Stimulated activated CD4-positive, alpha-beta T cell treated with anti-CD3 and anti-CD28 coated beads, Interleukin-1b, Interleukin-23, amount 100 ng/mL, for 48 hours (primary cell): ENCODE measurements at places on chromosomes 11 and 22.

DNA sequence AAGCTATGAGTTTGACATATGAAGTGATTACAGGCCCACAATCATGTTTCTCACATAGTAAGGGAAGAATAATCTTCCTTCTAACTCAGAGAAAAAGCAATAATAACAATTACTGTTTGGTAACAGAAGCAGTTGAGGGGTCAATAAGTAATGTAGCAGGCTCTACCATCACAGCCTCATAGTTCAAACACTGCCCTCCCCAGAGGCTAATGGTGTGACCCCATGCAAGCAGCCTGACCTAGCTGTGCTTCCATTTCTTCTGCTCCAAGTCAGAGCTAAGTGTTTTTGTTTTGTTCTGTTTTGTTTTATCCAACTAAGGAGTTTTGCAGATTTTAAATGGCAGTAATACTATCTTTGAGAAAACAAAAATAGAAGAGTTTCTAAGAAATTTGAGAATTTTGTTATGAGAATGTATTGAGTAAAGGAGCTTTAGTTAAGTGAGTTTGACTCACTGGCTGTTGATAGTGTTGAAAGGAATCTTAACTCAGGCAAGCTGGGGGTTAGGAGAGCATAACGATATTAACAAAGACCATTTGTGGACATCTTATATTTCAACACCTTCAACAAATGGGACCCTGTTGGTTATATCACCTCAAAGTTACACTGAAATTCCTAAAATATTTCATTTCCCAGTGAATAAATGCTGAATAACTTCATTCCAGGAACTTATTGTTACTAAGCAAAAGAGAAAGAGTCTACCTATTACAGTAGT, 48.5 kb downstream of the GUCY1A2 start:
- no peak for DNase-seq

DNA sequence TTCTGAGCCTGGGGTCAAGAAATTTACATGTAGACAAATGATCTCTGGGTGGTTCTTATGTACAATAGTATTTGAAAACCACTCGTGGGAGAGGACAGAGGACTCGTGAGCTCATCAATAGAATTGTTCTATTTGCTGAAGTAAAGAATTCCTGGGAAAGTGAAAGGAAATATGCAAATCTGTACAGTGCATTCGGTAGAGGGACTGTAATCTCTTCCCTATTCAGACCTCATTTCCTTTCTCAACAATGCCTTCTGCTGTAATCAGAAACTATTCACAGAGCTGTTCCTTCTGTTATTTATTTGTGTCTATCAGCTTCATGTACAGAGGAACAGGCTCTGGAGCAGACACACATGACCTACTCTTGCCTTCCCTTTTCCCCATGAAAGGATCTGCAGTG, 709.4 kb upstream of the KIRREL3 start:
- no peak for DNase-seq

GRCh38 chr22:39731481-39731880, 160.9 kb downstream of the CACNA1I start:
- DNase-seq = no peak

GRCh38 chr11:118634431-118635236, 27.2 kb downstream of the PHLDB1 start:
- no peak for DNase-seq

DNA sequence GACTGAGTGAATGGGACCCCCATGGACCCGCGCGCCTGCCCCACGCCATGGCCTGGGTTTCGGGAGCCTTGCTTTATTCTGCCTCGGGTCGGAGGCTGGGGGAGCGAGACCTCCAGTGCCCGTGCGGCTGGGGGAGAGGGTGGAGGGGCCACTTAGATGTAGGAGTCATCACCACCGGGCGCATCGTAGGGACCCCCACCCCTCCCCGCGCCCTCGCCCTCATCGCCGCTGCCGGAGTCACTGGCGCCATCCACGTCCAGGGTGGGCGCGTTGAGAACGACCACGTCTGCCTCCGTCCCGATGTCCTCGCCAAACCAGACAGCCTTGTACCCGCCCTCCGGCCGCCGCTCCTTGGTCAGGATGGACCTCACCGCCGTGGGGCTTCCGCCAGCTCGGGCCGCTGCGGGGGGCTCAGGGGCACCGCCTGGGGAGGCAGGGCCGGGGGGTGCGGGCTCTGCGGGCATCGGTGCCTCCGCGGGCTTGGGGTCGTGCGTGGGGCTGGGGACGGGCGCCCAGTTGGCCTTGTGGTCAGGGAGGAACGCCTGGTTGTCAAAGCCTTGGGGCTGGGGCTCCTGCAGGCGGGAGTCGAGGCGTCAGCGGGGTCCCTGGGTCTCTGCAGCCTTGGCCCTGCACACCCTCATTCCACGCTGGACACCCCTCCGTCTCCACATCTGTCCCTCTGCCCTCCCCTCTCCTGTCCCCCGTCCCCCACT, 1.6 kb upstream of the IRF7 start:
- no peak for DNase-seq

DNA sequence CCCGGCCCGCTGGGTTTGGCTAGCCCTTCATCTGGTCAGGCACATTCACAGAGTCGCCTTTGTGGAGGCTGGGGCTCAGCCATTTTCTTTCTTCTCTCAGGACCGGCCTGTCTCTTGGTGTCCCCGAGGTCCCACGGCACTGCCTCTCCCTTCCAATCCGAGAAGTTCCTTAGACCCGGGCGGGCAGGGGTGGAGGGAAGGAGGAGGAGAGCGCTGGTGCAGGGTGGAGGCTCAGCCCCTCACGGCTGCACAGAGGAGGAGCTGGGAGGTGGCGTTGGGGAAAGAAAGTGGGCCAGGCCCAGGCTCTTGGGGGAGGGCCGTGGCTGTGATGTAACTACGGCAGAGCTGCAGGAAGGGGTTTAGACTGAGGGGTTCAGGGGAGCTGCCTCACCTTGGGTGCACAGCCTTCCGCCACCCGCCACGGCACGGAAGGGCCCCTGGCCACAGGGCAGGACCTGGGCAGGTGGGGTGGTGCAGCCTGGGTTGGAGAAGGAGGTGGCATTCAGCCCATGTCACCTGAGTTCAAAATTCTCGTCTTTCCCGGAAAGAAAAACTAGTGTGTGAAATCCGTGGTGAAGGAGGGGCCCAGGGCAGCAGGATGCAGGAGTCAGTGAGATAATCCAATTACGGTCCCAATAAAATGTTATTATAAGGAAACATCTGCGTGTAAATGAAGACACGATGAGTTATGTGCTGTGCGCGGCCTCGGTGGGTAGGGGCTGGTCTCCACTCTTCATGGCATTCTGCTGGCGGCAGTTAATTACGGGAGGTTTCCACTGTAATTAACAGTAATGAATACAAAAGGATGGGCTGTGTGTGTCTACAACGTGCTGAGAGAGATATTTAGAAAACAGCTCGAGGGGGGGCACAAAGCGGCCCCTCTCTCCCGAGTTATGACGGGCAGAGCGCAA, 1.7 kb downstream of the BRSK2 start:
- DNase-seq = no peak

DNA sequence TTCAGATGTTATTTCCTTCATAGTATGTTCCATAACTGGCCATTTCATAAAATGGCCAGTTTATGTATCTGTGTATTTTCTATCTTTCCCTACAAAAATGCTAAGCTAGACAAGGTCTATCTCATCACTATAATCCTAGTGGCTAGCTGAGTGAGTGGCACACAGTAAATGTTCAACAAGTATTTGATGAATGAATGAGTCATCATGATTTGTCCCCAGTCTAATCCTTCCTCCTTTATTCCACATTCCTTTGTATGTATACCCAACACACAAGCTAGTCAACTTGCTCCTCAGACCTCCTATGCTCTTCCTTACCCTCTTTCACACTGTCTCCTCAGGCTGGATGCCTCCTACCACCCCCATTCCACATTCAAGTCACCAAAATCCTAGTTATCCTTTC, 12.5 kb downstream of the APLNR start:
- no peak for DNase-seq

DNA sequence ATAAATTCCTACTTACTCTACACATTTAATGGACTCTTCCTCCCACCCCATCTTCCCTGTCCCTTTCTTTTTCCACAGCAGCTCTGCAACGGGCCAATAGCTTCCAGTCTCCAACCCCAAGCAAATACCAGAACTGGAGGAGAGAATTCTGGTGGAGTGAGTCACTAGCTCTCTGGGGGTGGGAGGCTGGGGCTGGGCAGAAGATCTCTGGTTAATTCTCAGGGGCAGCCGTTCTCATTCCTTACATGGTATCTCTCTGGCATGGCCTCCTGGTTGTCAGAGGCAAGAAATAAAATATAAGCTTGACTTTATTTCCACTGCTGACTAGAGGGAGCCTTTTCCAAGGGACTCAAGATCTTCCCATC, 90.4 kb upstream of the PARVA start:
- DNase-seq = no peak

DNA sequence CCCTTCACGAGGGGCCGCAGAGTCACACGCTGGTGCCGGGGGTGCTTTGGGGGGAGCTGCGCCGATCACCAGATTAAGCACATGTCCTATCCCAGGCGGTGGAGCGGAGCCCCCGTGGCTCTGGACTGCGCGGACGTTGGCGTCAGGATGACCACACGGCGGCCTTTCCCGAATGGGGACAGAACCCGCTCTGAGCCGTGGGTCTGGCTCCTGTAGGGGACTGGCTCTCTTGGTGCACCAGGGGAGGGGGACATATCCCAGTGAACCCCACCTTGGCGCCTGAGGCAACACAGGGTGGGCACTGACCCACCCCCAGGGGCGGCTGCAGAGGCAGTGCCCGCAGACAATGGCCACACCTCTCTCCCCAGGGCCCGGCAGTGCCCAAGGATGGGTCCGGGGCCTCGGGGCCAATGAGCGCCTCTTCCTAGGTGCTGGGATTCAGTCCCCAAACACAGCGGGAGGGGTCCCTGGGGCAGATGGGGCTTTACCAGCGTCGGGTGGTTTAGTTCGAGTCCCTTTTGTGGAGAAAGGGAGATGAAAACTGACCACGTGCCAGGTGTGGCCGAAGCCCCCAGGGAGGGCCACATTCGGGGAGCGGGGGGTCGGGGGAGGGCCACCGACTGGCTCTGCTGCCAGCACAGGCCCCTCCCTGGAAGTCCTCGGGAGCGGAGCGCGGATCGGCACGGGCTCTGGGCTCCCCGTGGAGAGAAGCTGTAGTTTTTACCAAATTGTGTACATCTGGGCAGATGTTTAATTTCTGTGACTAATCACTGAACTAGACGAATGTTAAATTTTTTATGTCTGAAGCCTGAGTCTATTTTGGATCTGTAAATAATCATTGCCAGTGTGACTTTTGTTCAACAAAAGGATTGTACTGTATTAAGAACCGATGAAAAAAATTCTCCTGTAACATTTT, 58.9 kb downstream of the GRAMD4 start:
- DNase-seq = no peak

- no peak for DNase-seq
Observed at GRCh38 chr22:35172442-35172841, 84.9 kb upstream of the HMGXB4 start.

DNA sequence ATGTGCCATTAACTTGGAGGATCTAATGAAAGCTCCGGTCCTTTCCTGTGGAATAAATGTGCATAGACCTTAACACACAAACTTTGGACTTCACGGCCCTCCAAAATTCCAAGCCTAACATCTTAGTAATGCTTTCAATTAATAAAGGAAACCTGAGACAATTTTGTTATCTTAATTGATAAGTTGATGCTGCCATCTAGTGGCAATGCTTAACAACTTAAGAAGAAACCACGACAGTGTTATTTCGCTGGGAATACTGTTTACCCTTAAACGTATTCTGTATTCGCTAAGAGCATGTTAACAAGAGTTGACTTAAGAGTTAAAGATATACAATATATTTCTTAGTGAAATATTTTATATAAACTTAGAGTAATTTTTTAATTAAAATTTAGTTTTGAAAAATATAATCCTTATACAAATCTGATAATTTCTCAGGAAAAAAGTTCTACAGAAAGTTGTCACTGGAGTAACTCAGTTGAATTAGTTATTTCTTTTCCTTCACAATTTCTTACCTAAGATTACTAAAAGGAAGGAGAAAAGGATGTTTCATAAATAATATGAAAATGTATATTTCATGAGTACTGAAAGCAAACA, 35.0 kb upstream of the OR9G4 start:
- no peak for DNase-seq

- DNase-seq = no peak
Observed at GRCh38 chr11:20097319-20098221, 62.7 kb downstream of the DBX1 start.

DNA sequence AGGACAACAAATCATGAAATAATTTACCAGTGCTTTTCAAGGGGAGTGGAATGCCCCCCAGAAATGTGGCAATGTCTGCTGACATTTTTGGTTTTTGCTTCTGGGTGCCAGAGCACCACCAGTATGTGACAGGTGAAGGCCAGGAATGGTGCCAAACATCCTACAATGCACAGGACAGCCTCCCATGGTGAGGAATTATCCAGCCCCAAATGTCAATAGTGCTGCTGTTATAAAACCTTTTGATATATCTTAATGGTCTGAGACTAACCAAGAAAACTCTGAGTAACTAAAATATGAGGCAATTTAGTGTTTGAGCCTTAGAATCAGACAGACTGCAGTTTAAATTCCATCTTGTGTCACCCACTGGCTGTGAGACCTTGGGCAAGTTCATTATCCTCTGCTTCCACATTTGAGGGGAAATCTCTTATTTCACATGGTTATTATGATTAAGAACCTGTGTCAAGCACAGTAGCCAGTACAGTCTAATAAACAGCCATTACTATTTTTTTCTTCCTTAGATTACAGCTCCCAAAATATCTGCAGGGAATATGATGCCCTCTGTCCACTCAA, 69.5 kb downstream of the AMBRA1 start:
- no peak for DNase-seq

DNA sequence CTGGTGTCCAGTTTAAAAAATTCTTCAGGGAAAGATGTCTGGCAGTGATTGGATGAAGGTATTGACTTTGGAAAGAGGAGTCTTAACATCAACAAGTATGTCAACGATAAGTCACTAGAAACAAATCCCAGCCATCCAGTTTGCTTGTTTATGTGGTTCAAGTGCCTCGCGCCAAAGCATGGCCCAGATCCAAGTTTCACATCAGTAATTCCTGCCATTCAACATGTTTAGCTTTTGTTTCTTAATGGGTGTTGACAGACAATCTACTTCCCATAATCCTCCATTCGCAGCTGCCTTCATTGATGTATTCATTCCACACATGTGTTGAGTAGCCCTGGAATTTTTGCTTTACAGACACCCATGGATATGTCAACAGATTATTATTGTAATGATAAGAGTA, 77.8 kb downstream of the UBASH3B start:
- no peak for DNase-seq

GRCh38 chr11:121556937-121557336, 104.2 kb upstream of the SORL1-AS1 start:
- no peak for DNase-seq

- DNase-seq = no peak
Observed at GRCh38 chr11:105780781-105781525, 171.1 kb downstream of the GRIA4 start.

GRCh38 chr22:19086417-19086816, 35.8 kb downstream of the DGCR2 start:
- no peak for DNase-seq

GRCh38 chr11:64104632-64105031, 61.3 kb downstream of the MACROD1 start:
- DNase-seq = no peak
